ENCODE measurements at places on chromosomes 5 and 9.
A peak's percentile ranks its signal among the peaks of the same experiment; 100 is the strongest.

DNA sequence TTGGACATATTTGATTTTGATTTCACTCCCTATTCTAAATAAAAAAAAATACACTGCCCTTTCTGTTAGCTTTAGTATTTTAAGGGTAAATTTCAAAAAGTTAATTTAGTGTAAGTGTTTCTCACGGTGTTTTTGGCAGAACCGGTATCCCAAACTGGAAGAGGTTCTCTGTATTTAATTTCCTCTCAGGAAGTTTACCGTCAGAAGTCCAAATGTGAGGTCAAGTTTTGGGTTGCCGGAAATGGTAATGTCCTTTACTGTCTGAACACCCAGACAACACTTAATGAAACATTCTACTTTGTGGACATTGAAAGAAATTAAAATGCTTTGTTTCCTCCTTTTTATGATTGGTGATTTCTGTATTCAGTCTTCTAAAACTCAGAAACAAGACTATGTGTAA is 148.7 kb upstream of the CDKN2B start:
- DNase-seq, result no peak

DNA sequence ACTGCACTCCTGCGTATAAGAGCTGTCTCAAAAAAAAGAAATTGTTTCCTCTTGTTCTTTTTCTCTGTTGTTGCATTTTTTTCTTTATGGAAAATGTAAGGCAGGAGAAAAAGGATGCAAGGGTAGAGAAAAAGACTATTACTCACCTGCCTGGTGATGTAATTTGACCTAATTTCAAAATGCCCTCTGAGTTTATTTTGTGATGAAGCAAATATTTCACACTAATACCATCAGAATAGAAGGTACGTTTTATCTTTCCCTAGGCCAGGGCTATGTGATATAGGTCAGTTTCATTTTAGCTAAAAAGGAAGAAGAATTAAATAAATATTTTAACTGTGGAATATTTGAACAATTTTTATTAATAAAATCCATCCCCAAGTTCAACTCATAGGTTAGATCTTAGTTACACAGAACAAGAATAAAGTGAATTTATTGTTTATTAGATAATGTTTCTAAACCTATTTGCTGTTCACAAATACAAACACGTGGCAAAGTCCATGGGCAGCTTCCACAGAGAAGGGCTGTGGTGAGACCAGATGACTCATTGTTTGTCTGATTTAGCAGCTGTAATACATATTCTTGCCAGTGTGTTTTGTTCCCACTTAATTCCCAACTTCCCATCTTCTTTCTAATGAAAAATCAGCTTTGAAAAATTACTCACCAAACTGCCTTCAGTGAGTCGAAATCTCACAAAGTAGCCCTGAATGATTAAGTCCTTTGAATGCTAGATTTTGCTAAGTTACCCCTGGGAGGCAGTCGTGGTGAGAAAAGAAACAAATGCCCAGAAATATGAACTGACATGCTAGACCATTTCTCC is 52.8 kb upstream of the CCDC112 start:
- DNase-seq, result no peak

DNA sequence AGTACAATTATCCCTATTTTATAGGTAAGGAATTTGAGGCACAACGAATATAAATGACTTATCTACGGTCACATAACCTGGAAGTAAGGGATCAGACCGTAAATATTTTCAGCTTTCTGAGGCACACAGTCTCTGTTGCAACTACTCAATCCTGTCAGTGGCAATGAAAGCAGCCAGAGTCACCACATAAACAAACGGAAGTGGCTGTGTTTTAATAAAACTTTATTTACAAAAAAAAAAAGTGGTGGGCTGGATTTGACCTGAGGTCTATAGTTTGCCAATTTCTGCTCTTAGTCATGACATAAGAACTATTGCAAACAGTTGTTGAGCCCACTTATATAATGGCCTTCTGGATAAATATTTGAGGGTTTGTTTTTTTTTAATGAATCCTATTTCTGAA is 29.6 kb downstream of the ZNF366 start:
- DNase-seq, result no peak

DNA sequence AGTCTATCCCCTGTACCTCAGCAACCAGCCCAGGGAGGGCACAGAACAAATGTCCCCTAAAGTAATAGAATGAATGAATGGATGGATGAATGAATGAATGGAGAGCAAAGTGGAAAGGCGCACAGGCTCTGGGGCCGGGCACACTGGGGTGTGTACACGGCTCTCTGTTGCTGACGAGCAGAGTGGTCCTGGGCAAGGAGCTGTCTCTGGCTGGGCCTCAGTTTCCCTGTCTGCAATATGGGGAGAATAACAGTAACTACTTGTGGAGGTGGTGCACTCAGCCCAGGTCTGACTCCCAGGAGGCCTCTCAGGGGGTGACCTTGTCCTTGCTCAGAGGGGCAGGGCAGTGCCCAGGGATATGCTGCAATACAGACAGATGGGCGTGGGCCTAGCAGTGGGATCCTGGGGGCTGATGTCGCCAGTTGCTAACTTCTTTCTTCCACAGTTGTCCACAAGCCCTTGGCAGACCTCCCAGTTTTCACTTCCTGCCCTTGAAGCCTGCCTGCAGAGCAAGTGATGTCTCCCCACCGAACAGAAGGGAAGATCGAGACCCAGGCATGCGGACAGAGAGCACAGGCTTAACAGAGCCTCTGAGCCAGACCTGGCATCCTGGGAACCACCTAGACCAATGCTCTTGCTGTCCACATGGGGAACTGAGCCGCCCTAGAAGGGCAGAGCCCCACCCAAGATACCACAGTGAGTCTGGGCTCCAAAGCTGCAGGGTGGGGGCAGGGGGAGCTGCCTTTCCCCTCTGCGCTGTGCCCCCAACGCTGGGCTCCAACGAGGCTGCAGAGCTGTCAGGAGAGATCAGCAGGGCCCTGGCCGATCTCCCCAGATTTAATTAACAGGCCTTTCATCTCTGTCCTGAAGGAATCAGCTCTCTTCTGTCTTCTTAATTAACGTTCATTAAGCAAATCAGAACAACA is 13.6 kb upstream of the LAMC3 start:
- peak; percentile 54 for DNase-seq

GRCh38 chr5:138212828-138213160 is 329 bp downstream of the CDC23 start:
- no peak for DNase-seq

Data from brain (organoid and tissue), 16 donors.